Cerebellar nuclear complex (tissue), 1 donor: ENCODE measurements at places on chromosomes 16 and 17.

DNA sequence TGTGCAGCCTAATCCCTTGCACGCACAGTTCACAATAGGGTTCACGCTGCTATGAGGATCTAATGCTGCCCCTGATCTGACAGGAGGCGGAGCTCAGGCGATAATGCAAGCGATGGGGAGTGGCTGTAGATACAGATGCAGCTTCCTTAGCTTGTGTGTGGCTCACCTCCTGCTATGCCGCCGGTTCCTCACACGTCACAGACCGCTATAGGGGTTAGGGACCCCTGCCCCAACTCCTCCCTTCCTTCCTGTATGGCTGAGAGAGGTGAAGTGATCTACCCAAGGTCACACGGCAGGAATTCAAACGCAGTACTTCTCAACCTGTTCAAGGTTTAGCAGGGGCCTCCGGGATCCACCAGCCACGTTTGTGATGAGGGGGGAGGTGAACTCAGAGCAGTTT lies 13.4 kb upstream of the PLLP start:
- DNase-seq, result no peak

- DNase-seq, result no peak
These were observed 76.7 kb upstream of the DOC2B start for GRCh38 chr17:258045-258734.

GRCh38 chr17:35942588-35943186 lies 826 bp downstream of the LYZL6 start:
- DNase-seq, result no peak

DNA sequence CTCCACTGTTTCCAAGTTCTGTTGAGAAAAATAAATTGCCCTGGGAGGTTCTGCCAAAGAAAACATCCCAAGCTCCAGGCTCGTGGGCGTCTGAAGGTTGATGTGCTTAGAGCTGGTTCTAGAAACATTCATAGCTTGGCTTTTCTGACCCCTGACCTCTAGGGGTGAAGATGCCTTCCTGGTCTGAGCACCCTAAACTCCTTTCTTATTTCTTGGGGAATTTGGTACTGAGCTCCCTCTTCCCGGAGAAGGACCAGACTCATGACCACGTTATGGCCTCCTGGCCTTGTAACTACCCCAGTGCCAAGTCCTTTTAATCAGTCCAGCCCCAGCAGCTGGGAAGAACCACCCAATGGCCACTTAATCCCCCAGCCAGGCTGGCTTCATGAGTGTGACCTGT lies 66.4 kb downstream of the MYH11 start:
- no peak for DNase-seq
